Fibroblast of skin of right quadriceps (primary cell): ENCODE measurements at places on chromosomes 2 and 18.

GRCh38 chr2:11343650-11344341, 640 bp downstream of the ROCK2 start:
- DNase-seq = peak; percentile 17

DNA sequence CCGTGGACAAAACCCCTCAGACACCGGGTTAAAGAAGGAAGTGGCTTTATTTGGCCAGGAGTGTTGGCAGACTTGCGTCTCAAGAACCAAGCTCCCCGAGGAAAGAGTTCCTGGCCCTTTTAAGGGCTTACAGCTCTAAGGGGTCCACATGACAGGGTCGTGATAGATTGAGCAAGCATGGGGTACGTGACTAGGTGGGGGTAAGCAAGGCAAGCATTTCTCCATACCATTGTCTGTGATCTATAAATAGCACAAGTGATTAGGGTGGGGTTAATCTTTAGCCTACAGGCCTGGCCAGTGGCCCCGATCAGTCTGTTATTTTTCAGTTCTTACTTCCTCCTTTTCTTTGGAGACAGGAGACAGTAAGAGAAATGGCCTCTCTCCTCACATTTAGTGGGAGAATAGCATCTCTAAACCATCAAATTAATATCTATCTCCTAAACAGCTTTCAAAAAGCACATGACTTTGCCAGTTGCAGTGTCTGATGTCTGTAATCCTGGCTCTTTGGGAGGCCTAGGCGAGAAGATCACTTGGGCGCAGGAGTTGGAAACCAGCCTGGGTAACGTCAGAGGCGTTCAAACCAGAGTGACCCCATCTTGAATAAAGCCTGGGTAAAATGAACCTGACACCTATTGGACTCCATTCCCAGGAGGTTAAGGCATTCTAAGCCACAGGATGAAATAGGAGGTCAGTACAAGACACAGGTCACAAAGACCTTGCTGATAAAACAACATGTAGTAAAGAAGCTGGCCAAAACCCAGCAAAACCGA, 18.3 kb upstream of the CNOT11 start:
- DNase-seq = no peak

DNA sequence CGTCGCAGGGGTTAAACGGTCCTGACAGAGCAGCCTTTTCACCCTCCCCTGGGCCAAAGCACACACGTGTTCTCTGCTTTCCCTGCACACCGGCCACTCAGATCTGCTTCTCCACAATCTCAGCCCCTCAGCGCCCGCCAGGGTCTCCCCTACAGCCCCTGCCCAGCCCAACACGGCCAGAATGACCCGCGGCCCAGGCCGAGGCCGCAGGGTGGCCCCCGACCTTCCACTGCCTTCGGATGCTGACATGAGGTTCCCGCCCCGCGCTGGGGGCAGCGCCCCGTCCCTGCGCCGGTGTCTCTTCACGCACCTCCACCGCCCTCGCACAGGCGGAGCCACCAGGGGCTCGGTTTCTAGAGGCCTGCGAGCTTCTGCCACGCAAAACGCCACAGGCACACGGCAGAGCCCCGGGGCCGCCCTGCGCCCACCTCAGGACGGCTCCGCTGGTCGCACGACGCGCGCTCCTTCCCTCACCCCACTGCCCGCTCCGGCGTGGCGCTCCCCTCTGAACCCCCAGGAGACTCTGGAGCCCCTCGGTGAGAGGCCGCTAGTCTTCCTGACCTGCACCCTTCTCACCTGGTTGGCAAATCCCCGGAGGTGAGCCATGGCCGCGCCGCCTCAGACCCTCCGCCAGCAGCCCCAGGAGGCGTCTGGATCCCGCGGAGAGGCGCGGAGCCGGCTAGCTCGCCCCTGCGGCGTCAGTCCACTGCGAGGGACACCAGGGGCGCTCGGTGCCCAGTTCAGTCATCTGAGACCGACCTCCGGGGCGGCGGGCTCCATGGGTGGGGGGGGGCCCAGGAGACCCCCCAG, 749 bp downstream of the STK25 start:
- DNase-seq = peak; percentile 38

DNA sequence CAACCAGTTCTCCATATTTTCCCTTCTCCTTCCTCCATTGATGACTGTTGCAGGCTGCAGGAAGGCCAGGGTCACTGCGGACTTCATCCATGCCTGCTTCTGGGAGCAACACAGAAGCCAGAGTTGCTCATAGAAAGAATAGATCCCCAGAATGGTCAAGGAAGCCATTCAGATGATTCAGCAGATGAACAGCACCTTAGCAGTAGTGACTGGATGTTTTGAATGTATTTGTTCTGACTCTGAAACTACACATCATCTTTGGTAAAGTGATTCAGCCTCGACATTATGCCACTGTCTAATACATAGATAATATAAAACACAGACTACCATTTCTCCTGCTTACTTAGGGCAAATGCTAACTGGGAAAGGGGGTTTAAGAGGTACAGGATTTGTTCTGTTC, 411.6 kb downstream of the RND3 start:
- peak; percentile 85 for DNase-seq

- DNase-seq = no peak
Measured at GRCh38 chr2:75353131-75353530, 153.8 kb upstream of the TACR1 start.

- DNase-seq = no peak
Measured at GRCh38 chr2:217038001-217038400, 178.1 kb upstream of the TNP1 start.

- DNase-seq = peak; percentile 84
Measured at GRCh38 chr2:181354626-181355025, 102.6 kb upstream of the ITGA4 start.

- peak; percentile 46 for DNase-seq
Measured at GRCh38 chr2:224650815-224651439, 65.2 kb downstream of the CCDC195 start.

- peak; percentile 61 for DNase-seq
Measured at GRCh38 chr18:62249478-62250097, 62.5 kb downstream of the RELCH start.

DNA sequence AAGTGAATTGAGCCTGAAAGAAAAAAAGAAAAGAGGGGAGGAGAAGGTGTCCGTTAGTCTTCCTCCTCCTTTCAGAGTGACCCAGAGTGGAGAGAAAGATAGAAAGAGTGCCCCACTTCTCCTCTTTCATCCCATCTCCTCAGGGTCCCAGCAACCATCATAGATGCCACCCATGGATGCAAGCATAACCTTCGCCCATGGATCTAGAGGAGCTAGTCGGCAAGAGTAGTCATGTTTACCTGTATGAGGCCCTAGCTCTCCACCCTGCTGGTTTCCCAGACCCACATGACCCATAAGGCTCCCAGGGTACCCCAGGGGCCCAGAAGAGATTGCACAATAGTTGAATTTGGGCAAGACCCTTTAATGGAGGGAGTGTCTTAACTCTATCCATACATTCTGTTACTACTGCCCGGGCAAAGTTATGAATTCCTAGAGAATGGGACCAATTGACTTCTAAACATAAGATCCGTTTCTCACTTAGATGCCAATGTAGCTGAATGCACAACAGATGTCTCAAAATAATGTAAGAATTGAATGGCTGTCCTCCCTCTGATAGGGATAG, 56.1 kb upstream of the CDCA7 start:
- DNase-seq = no peak

DNA sequence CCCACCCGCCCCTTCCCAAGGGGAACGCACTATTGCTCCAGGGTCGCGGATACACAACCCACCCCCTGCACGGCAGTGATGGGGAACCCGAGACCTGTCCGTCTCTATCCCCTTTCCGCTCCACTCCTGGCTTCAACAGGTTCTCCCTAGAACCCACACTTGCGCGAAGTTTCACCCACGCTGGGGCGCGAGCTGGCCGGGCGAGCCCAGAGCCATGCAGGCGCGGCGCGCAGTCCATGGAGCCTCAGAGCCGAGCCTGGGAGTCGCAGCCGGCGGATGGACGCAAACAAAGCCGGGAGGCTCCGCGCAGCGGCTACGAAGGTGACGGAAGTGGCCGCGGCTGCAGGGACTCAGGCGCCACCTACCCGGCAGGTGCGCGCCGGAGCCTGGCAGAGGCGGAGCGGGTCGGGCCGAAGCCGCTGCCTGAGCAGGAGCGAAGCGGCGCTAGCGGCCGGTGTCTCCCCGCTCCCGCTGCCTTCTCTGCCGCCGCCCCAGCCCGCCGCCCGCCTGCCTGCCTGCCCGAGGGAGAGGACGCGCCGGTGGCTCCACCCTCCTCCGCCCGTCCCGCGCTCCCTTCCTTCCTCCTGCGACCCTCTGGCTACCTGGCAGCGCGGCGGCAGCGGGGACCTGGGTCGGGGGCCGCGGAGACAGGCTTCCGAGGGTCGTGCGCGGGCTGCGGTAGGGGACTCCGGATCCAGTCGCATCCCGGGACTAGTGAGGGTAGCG, 14.0 kb downstream of the ALPG start:
- no peak for DNase-seq

GRCh38 chr2:222663479-222663878, 7.6 kb upstream of the FARSB start:
- DNase-seq = no peak

GRCh38 chr2:132437852-132438669, 21.5 kb downstream of the GPR39 start:
- DNase-seq = no peak

GRCh38 chr2:157257312-157258252, at the start of gene GALNT5:
GALNT5 (plus strand) TSS chr2:157257705; CDS start chr2:157258083, 378 bp downstream.
- DNase-seq = peak; percentile 68

DNA sequence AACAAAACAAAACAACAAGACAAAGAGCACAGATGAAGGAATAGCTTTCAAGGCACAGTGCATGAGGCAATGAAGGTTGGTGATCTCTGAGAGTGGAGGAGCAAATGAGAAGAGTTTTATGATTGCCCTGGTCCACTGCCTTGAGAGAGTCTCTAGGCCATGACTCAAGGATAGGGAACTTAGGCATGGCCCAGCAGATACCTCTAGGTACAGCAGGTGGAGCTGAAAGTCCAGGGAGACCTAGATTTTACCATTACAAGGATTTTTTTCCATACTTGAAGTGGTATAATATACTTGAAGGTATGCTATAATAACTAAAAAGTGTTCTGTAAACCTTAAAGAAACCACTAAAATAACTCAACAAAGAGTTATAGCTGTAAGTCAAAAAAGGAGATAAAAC, 239.5 kb upstream of the KLHL29 start:
- DNase-seq = no peak

DNA sequence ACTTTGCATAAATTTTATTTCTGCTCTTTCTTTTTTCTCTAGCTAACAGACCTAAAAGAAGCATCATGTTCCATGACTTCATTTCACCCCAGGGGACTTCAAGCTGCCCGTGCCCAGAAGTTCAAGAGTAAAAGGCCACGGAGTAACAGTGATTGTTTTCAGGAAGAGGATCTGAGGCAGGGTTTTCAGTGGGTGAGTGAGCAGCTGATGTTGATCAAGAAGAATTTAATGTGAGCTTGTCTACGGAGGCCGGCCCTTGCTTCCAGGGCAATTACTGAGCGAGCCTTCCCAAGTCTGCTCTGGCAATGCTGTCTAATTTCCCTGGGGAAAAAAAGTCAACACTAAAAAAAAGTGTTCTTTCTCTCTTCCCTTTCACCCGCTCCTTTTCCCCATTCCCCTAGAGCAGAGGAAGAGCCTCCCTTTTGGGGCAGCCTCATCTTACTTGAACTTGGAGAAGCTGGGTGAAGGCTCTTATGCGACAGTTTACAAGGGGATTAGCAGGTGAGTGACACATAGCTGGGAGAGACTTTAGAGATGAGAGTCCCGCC, 1.2 kb downstream of the CDK15 start:
- peak; percentile 85 for DNase-seq

GRCh38 chr2:140552634-140553033, 1578.2 kb downstream of the LRP1B start:
- no peak for DNase-seq

GRCh38 chr18:51447351-51448342, 250.2 kb upstream of the MEX3C start:
- DNase-seq = no peak

GRCh38 chr2:227450926-227451654, 20.9 kb upstream of the AGFG1 start:
- no peak for DNase-seq

DNA sequence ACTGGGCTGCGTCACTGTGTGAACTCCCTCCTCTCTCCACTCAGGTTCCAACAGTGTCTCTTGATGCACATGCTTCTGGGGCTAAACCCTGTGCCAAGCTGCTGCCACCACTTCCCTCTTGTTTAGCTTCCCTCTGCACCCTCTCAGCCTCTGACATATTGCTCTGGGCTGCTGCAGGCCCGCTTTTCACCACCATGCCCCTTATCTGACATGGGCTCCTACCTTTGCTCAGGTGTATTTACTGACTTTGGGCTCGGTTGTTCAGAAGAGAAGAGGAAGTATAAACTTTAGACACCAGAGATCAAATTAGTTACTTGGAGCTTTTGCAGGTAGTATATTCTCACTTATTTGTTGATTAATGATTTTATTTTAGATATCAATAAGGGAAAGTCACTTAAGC, 77.6 kb downstream of the WDR7 start:
- no peak for DNase-seq

- no peak for DNase-seq
Measured at GRCh38 chr2:100580367-100581276, 17.8 kb downstream of the PDCL3 start.

DNA sequence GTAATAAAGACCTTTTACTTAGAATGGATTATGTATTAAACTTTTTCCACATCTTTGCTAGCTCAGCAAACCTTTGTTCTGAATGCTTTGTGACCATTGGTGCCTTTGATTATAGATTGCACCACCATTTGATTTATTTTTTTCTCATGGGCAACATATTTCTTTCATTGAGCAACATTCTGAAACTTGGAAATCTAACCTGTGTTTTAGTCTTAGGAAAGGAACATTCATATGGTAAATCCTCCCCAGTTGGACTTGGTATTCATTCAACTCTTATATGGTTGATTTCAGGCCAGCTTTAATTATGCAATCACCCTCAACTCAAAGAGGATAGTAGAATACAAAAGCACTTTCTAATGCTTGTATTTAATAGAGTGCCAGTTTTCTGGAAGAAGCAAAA, 1077.9 kb upstream of the ZEB2 start:
- peak; percentile 40 for DNase-seq

- no peak for DNase-seq
Measured at GRCh38 chr2:47506436-47506835, 103.5 kb downstream of the MSH2 start.

DNA sequence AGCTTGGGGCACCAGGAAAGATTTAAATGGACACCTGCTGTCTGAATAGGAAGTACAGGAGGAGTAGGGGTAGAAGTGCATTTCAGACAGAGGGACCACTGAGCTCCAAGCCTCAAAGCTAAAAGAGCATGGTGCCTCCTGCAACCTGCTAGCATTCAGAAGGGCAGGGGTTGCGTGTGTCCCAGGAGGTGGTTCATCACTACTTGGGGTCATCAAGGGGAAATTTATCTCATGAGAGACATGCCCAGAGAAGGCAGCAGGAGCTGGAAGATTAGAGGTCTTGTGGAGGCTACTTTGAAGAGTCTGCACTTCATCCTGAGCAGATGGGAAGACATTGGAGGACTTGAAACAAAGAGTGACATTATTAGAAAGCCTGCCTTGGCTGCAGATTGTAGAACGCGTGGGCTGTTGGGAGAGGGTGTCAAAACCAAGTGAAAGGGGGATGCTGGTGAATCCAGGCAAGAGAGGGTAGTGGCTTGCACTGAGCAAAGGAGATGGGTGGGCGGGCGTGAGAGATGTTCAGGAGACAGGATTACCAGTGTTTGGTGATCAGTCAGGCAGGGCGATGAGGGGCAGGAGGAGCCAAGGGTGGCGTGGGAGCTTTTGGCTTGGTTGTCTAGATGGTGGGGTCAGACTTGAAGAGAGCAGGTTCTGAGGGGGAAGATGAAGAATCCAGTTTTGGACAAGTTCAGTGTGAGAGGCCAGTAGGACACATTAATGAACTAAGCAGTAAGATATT, 154.0 kb downstream of the DYSF start:
- no peak for DNase-seq

GRCh38 chr18:48161911-48162698, 231.6 kb upstream of the SMAD2 start:
- no peak for DNase-seq

- DNase-seq = peak; percentile 30
Measured at GRCh38 chr2:55555977-55556376, 36.5 kb downstream of the CFAP36 start.
